ENCODE measurements at places on chromosomes 6 and 20. TPM values are rescaled to one million over a fixed set of nuclear protein-coding genes. Genes with fewer than 3 reads are reported as not detected.

- H3K27me3 ChIP-seq: no peaks in the 10 kb centered on the region
- no peak overlapping the region for H3K27ac ChIP-seq
- H3K4me3 ChIP-seq: no peak overlapping the region
- no peaks in the 10 kb centered on the region for H3K4me1 ChIP-seq
These were observed 139.2 kb downstream of the AHI1 start for GRCh38 chr6:135358251-135358821.

GRCh38 chr20:23046431-23046830, 3.0 kb downstream of the THBD start:
- DNase-seq: no peak
- H3K27me3 ChIP-seq: peaks cover 13% of the 10 kb centered on the region
- no peak overlapping the region for H3K27ac ChIP-seq
- no peaks in the 10 kb centered on the region for H3K36me3 ChIP-seq
- H3K4me1 ChIP-seq: peaks cover 8% of the 10 kb centered on the region
- no peak overlapping the region for H3K4me3 ChIP-seq

DNA sequence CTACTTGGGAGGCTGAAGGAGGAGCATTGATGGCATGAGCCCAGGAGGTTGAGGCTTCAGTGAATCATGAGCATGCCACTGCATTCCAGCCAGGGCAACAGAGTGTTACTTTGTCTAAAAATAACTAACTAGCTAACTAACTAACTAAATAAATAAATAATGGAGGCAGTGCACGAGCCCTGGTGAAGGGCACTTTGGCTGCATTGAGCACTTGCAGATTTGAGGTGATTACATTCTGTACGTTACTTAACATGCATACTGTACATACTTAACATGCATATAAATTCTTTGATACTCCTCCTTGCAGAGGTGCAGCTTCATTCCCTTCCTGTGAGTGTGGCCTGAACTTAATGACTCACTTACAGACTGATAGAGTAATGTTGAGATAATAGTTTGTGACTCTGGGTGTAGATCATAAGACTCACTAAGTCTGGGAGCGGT, 10.7 kb downstream of the HLA-A start:
- H3K4me1 ChIP-seq: no peaks in the 10 kb centered on the region
- no peak for DNase-seq
- no peaks in the 10 kb centered on the region for H3K27me3 ChIP-seq
- no peak overlapping the region for H3K4me3 ChIP-seq
- no peaks in the 10 kb centered on the region for H3K36me3 ChIP-seq

GRCh38 chr6:113763876-113764275, 93.3 kb upstream of the MARCKS start:
- H3K36me3 ChIP-seq: no peaks in the 10 kb centered on the region
- no peaks in the 10 kb centered on the region for H3K4me1 ChIP-seq
- no peak for DNase-seq
- no peaks in the 10 kb centered on the region for H3K27me3 ChIP-seq
- H3K27ac ChIP-seq: no peak overlapping the region

DNA sequence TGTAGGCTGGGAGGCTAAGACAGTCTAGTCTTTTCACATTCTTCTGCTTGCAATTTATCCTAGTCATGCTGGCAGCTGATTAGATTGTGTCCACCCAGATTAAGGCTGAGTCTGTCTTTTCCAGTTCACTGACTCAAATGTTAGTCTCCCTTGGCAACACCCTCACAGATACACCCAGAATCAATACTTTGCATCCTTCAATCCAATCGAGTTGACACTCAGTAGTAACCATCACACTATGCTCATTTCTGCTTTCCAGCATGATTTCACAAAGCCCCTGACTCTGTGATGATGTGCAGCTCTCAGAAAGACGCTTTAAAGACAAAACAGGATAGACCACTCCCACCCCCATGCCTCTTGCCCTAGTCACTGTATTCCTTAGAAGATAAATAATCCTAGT, 693.0 kb downstream of the HTR1B start:
- H3K4me3 ChIP-seq: no peak overlapping the region
- no peak overlapping the region for H3K27ac ChIP-seq
- no peaks in the 10 kb centered on the region for H3K4me1 ChIP-seq
- H3K36me3 ChIP-seq: no peaks in the 10 kb centered on the region
- no peaks in the 10 kb centered on the region for H3K27me3 ChIP-seq

DNA sequence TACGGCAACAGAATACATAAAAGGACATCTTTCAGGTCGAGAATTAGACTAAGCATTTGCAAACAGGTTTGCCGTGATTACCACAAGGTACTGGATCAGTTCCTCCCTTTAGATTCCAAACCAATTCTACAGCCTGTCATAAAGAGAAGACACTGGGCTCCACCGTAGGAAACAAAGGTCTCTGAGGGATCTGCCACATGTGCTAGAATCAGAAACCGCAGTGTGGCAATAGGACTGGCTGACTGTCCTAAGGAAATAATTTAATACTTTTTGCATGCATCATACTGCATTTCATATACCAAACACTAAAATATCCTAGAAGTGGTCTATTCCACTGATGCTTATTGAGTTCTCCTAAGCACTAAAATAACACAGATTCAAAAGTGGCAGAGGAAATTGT, 59.2 kb downstream of the POPDC3 start:
- H3K36me3 ChIP-seq: no peaks in the 10 kb centered on the region
- no peak overlapping the region for H3K27ac ChIP-seq
- no peak for DNase-seq
- no peaks in the 10 kb centered on the region for H3K4me1 ChIP-seq
- no peaks in the 10 kb centered on the region for H3K27me3 ChIP-seq

GRCh38 chr6:105373481-105373880, 29.4 kb downstream of the PREP start:
- no peaks in the 10 kb centered on the region for H3K36me3 ChIP-seq
- DNase-seq: no peak
- no peaks in the 10 kb centered on the region for H3K27me3 ChIP-seq
- no peak overlapping the region for H3K27ac ChIP-seq

- H3K36me3 ChIP-seq: no peaks in the 10 kb centered on the region
These were observed 323.5 kb upstream of the HSF2 start for GRCh38 chr6:122075917-122076316.

DNA sequence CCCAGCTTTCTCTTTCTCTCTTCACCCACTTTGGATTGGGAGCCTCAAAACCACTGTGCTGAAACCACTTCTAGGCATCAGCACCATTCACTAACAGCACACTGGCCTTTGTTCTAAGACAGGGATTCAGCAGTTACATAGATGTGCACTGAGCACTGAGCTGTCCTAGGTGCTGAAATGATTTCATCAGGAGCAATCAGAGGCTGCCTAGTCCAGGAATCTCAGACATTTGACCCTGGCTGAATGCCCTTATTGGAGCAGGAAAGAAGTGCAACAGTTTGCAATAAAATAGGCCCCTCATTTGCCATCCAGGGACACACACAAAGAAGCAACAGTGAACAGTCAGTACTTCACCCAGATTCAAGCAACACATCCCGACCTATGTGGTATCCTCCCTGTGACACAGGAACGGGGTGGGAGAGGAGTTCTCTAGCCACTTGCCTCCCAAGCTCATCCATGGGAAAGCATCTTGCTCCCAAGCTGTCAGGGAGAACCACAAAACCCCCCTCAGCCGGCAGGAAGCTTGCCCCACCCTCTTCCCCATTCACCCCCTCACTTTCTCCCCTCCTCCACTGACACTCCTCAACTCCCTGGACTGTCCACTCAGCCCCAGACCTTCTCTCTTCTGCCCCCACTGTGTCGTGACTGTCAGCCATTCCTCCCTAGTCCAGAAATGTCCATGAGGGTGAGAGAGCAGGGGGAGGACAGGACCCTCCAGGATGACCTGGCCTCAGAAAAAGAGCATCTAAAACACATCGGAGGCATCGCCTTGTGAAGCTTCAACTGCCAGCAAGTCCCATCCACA, 304.4 kb downstream of the PREX1 start:
- H3K4me3 ChIP-seq: no peak overlapping the region
- no peaks in the 10 kb centered on the region for H3K4me1 ChIP-seq
- DNase-seq: no peak

DNA sequence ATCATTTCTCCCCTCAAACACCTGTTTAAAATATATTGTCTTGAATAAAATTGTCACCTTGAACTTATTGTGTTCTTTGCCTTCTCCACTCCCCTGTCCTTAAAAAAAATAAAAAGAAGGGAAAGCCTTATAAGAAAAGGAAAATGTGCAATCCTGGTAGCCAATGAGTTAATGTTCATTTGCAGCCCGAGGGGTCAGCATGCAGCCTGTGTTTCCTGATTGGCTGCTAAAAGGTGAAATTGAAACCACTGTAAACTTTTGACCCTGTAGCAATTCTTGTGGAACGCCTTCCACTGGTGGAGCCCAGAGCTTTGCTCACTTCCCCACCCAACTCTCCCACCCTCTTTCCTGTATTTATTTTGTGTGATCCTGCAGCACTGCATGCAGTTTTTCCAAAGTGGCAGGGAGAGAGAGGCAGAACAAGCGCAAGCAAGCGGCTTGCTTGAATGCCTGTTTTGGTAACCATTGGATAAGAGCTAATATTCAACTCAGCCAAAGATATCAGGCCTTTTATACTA, 74.9 kb downstream of the NCOA3 start:
- H3K4me1 ChIP-seq: peaks cover 47% of the 10 kb centered on the region
- H3K4me3 ChIP-seq: no peak overlapping the region
- H3K27ac ChIP-seq: peak overlapping the region; percentile 59
- no peaks in the 10 kb centered on the region for H3K27me3 ChIP-seq

- no peaks in the 10 kb centered on the region for H3K27me3 ChIP-seq
- no peaks in the 10 kb centered on the region for H3K4me1 ChIP-seq
- no peaks in the 10 kb centered on the region for H3K36me3 ChIP-seq
- DNase-seq: no peak
These were observed 55.4 kb downstream of the PSMG4 start for GRCh38 chr6:3314176-3314575.

DNA sequence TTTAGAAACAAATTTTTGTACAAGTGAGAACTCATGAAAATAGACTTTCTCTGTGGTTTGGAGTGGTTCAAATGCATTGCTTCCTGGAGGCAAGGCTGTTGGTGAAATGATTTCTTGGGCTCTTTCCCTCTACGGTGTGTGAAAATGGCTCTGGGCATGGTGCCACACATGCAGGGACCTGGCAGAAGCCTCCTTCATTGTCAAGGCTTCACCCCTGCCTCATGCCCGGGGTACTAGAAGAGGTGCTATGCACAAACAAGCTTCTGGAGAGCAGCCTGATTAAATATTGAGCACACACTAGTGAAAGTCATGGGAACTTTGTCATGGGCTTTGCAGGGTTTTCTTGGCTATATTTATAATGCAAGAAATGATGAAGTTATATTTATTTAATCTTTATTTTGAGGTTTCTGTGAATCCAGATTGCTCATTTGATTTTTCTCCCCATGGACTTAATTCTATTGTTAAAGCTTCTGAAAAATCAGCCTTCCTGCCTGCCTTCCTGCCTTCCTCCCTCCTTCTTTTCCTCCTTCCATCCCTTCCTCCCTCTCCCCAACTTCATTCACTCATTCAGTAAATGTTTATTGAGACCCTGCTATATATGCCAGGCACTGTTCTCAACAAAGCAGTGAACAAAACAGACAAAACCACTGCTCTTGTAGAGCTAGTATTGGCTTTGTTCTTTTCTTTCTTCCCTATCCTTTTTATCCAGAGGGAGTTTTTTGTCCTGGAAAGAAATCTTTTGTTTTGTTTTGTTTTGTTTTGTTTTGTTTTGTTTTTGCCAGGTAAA, 21.0 kb downstream of the C6orf89 start:
- DNase-seq: peak; percentile 92
- H3K27me3 ChIP-seq: no peaks in the 10 kb centered on the region
- H3K27ac ChIP-seq: peak overlapping the region; percentile 80

- no peak for DNase-seq
- H3K36me3 ChIP-seq: no peaks in the 10 kb centered on the region
- peaks cover 5% of the 10 kb centered on the region for H3K4me1 ChIP-seq
- no peaks in the 10 kb centered on the region for H3K27me3 ChIP-seq
These were observed 40.2 kb downstream of the PIGU start for GRCh38 chr20:34636648-34637047.

- DNase-seq: no peak
- H3K27ac ChIP-seq: no peak overlapping the region
- H3K4me1 ChIP-seq: no peaks in the 10 kb centered on the region
These were observed 54.6 kb downstream of the MYB start for GRCh38 chr6:135235716-135236115.

DNA sequence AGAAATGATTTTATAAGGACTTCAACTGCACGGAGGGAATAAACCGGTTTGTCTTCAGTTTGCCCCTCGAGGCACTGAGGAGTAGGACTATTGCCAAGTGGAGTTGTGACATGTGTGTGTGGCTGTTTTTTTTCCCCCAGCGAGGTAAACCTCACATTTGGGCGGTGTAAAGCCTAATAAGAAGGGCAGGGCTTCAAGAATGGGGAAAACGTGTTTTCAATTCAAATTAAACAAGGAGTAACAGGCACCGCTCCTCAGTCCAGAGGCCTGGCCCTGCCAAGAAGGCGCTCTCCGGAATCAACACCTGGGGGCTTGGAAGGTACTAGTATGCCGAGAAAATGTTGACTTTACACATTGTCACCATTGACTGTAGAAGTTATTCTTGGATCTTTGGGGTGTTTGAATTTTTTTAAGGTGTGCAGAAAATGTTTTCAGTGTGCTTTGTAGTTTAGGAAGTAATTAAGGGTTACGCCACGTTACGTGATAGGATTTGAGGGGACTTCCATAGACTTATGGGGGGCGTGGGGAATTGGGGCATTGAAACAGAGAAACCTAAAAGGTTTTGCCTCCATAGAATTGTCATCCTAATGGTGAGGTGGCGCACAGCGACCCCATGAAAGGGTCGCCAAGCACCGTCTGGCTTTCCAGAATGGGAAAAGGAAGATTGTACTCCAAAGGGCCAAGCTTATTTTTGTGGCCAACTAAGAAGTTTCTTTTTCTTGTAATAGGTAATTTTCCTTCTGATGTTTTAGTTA, 791 bp downstream of the ADGRG6 start:
- H3K27ac ChIP-seq: no peak overlapping the region
- H3K27me3 ChIP-seq: no peaks in the 10 kb centered on the region
- peaks cover 5% of the 10 kb centered on the region for H3K4me1 ChIP-seq
- DNase-seq: no peak

Gene WFDC6
- not detected for total RNA-seq

Gene CCM2L
- 0.93 TPM for total RNA-seq

Gene OLIG3
- not detected for total RNA-seq

Gene TRIM10
- total RNA-seq: not detected

Gene MYCT1
- 1.8 TPM for total RNA-seq

Measured in pancreas (tissue), 10 donors.